ENCODE measurements at places on chromosomes 7 and 10.

GRCh38 chr10:103828587-103829197 lies 26.7 kb downstream of the SH3PXD2A start:
- no peak for DNase-seq

DNA sequence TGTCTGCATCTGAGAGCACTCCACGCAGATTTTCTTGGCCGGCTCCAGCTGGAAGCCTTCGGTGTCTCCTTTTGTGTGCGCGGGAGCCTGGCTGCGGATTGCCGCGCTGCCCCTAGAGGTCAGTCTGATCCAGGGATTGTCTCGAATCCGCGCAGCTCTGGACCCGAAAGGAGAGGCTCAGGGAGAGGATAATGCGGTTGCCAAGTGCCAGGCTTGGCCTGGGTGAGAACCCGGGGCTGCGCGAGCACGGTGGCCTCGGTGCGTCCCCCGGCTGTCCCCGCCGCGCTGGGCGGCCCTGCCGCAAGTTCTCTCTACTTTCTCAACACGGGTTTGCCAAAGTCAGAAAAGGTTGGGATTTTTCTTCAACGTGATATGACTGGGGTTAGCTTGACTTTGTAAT lies 140.9 kb downstream of the ADCYAP1R1 start:
- DNase-seq = no peak

- DNase-seq = no peak
These were observed 123.1 kb downstream of the DIP2C start for GRCh38 chr10:566241-566885.

- DNase-seq = no peak
These were observed 157.0 kb downstream of the NEBL start for GRCh38 chr10:20740120-20740519.

GRCh38 chr10:96699613-96700012 lies 20.7 kb downstream of the PIK3AP1 start:
- DNase-seq = no peak

- DNase-seq = no peak
These were observed 183.2 kb downstream of the RTKN2 start for GRCh38 chr10:62085404-62085803.

DNA sequence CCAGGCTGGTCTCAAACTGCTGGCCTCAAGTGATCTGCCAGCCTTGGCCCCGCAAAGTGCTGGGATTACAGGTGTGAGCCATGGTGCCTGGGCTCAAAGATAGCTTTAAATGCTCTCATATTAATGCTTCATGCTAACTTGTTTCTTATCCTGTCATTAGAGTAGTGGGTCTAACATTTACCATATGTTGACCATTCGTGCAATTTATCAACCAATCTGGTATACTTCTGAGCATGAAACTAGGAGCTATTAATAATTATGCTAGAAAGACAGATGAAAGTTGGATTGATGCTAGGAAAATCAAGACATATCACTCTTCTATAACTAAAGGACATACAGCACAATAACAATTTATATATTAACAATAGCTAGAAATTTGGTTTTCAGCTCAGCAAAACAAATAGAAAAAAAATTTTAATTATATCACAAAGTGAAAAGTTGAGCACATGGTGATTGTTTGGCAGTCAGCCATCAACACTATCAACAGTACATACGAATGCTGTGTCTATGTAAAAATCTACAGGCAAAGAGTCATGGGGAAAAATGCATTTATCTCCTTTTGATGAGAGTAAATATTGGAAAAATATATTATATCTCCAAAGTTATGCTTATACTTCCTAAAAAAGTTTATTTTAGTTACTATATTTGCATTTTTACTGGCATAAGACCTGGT lies 112.1 kb upstream of the ABCB5 start:
- no peak for DNase-seq
